ENCODE measurements at places on chromosomes 13 and 19.

DNA sequence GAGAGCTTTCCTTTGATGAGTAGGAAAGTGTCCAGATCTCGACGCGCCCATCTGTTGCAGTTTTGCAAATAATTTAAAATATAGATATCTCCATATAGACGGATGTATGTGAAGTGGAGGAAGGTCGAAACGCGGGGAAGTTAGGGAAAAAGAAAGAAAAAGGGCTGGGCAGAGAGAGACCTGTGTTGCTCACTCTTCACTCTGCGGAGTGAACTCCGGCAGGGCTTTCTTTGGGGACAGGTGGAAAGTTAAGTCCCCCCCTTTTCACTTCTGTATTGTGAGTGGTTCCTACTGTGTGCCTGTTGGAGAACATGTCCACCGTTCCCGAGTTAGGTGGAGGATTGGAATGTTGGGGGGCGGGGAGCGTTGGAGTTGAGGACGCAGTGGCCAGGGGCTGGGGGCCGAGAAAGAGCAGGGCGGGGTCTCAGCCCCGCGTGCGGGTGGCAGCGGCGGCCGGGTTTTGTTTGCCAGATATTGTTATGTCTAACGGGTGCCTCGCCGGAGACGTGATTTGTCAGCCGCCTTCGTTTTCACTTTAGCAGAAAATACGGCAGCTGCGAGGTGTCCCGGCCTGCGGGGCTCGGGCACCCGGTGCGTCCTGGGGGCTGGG lies 145.1 kb upstream of the ZNF536 start:
- peak; percentile 55 for DNase-seq

DNA sequence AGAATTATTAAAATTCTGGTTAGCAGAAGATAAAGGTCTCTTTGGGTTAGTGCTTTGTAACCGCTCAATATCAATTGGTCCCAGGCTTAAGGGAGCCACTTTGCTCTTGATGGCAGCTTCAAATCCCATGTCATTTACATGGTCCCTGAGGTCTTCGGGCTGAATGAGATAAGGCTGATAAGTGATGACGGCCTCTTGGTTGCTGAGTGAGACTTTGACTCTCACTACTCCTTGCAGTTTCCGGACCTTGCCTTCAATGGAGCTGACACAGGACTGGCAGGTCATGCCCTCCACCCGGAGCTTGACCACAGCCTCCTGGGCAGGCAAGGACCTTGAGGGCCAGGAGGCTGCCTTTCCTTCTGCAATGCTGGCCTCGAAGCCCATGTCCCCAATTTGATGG lies 36.8 kb downstream of the ATP7B start:
- no peak for DNase-seq

- no peak for DNase-seq
Measured at GRCh38 chr19:17997969-17998826, 9.8 kb upstream of the ARRDC2 start.

GRCh38 chr13:44394658-44395057 lies 21.0 kb downstream of the SERP2 start:
- no peak for DNase-seq

DNA sequence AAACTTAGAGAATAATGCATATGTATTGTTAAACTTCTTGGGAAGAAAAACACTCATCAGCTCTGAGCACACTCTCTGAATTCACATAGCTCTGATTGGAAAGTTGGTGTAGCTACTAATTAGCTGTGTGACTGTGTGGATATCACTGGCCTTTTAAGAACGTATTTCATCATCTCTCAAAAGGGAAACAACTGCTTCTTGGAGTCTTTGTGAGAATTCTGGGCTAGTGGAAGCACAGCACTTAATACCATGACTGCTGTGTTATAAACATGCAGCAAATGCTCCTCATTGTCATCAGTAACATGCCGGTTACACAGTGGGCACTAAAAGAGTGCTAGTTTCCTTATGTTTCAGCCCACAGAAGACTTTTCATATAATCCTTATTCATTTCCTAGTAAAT lies 220.9 kb upstream of the CSNK1A1L start:
- no peak for DNase-seq

- DNase-seq = no peak
Measured at GRCh38 chr19:5522106-5522505, 45.6 kb downstream of the TINCR start.

DNA sequence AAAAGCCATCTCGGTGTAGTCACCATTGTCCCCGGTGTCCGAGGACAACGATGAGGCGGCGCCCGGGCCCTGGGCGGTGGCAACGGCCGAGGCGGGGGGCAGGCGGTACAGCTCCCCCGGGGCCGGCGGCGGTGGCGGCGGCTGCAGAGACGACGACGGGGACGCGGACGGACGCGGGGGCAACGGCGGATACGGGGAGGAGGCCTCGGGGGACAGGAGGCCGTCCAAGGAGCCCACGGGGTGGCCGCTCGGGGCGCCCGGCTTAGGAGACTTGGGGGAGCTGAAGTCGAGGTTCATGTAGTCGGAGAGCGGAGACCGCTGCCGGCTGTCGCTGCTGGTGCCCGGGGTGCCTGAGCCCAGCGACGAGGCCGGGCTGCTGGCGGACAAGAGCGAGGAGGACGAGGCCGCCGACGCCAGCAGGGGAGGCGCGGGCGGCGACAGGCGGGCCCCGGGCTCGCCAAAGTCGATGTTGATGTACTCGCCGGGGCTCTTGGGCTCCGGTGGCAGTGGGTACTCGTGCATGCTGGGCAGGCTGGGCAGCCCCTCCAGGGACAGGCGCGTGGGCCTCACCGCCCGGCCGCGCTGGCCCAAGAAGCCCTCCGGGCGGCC lies 3.5 kb downstream of the IRS2 start:
- no peak for DNase-seq

GRCh38 chr13:40535345-40535836 lies 131.1 kb downstream of the FOXO1 start:
- DNase-seq = no peak

DNA sequence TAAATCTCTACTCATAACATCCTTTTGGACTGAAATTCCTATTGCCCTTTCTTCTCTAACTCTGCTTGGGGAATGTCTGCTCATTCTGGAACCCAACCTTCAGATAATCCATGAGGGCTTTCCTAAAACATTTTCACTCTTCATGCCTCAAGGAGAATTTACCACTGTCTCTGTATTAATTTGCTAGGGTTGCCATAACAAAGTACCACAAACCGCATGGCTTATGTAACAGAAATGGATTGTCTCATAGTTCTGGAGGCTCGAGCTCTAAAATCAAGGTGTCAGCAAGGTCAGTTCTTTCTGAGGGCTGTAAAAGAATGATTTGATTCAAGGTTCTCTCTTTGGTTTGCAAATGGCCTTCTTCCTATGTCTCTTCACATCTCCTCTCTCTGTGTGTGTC lies 209.7 kb downstream of the LACC1 start:
- no peak for DNase-seq

DNA sequence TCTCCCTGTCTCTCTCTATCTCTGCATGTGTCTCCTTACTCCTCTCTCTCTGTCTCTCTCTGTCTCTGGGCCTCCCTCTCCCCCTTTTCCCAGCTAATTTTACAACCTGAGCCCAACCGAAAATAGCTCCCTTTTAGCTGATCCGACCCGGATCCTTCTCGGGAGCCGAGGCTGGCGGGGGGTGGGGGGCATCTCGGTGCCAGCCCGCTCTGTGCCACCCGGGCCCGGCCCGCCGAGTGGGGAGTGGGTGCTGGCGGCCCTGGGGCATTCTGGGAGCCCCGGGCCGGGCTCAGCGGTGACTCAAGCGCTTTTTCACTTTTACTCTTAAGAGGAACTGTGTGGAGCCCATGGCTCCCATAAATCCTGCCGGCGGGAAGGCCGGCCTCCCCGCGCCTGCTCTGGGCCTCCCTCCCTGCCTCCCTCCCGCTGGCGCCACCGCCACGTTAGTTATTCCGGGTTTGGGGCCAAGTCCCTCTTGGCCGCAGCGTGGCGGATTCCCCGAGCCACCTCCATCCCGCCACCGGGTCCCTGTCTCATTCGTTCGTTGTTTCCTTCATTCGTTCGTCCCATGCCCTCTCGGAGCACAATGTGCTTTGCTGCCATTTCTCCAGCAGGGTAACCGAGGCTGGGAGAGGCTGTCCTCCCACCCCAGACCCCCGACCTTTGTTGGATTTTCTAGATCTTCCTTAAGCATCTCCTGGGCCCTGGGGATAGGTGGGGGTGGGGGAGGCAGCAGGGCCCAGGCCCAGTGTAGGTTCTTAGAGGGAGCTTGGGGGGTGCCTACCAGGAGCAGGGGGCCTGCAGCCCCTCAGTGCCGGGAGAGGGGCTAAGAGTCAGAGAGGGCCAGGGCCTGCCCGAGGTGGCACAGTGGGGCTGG lies 3.2 kb downstream of the NFIC start:
- DNase-seq = no peak

DNA sequence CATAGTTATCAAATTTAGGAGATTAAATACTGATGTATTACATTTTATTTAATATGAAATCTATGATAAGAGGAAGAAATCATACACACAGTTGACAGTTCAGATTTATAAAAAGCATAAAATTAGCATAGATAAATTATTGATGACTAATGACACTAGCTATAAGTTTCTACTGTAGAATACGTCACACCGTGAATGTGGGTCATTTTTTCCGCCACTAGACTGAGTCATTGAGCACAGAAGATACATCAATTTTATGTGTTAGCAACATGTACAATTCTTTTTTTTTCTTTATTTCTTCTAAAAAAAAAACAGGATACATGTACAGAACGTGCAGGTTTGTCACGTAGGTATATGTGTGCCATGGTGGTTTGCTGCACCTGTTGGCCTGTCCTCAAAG lies 22.2 kb downstream of the AP2S1 start:
- no peak for DNase-seq

DNA sequence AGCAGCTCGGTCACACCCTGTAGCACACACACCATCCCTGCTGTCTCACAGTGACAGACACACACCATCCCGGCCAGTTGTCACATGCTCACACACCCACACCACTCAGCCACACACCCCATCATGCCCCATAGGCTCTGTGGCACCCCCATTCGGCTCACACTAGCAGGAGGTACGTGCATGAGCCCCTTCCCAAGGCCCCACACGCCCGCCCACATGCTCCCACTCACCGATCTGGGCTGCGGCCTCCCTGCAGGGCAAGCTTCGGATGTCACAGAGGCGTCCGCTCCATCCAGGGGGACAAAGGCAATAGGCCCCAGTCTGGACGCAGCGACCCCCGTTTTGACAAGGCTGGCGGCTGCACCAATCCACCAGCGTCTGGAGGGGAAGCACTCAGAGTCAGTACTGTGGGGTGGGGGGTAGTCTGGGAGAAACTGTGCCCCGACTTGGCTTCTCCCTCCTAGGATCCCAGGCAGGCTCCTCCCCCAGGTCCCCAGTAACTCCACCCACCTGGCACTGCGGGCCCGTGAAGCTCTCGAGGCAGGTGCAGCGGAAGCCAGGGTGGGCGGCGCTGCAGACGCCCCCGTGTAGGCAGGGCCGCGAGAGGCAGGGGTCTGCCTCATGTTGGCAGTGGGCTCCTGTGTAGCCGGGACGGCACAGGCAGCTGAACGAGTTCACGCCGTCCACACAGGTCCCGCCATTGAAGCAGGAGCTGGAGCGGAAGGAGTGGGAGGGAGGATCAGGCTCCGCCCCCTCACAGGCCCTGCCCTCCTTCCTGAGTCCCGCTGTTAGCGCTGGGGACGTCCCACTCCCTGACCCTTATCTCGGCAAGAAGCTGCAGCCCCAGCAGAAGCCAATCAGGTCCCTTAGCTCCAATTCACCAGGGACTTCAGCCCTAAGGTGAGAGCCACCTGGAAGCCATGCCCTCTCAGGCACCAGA lies 20.1 kb downstream of the NOTCH3 start:
- DNase-seq = peak; percentile 75

GRCh38 chr13:33057019-33057780 lies 41.0 kb downstream of the KL start:
- no peak for DNase-seq

GRCh38 chr19:16627193-16627927 lies 644 bp downstream of the MED26 start:
- no peak for DNase-seq

DNA sequence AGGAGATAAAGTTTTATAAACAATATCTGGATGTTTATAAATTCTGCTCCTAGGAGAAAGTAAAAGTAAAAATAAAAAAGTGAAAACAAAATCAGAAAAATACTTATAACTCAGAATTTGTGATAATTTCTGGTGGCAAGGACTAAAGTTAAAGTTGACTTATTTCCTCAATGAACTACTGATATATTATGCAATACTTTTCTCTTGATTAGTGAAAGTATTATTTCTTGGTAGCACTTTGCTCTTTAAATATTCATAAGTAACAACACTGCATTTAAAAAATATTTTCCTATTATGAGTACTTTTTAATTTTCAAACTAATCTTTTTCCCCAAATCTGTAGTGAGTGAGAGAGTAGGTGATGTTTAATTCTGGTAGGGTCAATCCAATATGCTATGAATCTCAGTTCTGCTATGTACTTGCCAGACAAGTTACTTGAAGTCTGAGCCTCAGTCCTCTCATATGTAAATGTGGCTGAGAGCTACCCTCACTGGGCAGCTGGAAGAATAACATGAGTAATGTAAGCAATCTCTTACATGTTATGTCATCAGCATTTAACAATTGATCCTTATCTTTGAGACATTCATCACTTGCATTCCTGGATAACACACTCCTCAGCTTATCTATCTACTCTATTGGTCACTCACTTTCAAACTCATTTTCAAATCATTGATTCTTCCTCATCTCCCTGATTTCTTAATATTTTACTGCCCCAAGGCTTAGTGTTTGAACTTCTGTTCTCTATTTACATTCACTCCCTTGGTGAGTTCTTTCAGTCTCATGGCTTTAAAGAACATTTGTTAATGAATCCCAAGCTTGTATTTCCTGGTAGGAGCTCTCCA lies 239.0 kb downstream of the RGCC start:
- DNase-seq = no peak

GRCh38 chr13:38463048-38463447 lies 113.4 kb downstream of the UFM1 start:
- DNase-seq = no peak
